ENCODE measurements at places on chromosomes 13 and 19. TPM values are rescaled to one million over a fixed set of nuclear protein-coding genes. Genes with fewer than 3 reads are reported as not detected.
A peak's percentile ranks its signal among the peaks of the same experiment; 100 is the strongest.

DNA sequence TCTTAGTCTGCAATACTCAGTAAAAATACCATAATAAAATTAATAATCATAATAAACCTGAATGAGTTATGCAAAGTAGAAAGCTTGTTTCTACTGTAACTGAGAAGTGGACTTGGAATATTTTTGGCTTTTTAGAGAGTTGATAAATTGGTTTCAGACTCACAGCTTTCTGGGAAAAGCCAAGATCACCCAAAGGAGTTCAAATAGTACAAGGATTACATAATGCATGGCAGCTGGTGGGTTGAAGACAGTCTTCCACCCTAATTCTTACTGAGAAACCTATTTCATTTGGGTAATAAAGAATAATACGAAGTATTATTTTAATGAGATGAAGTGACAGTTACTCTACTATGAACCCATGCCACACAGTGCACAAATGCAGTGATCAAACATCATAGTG lies 139.4 kb upstream of the KLF12 start:
- H3K27ac ChIP-seq, result no peak overlapping the region
- DNase-seq, result no peak
- H3K4me3 ChIP-seq, result no peak overlapping the region
- no peaks in the 10 kb centered on the region for H3K27me3 ChIP-seq
- H3K4me1 ChIP-seq, result no peaks in the 10 kb centered on the region
- H3K36me3 ChIP-seq, result no peaks in the 10 kb centered on the region

Gene ZNF765
- polyA plus RNA-seq, result 7.6 TPM

GRCh38 chr13:51222686-51223559 lies 725 bp downstream of the FAM124A start:
- H3K27ac ChIP-seq, result no peak overlapping the region
- H3K36me3 ChIP-seq, result no peaks in the 10 kb centered on the region
- no peaks in the 10 kb centered on the region for H3K4me1 ChIP-seq
- no peak for DNase-seq
- peaks cover 6% of the 10 kb centered on the region for H3K27me3 ChIP-seq

GRCh38 chr13:68850160-68850559 lies 1257.5 kb upstream of the ATXN8OS start:
- H3K27me3 ChIP-seq, result no peaks in the 10 kb centered on the region
- DNase-seq, result no peak
- H3K4me1 ChIP-seq, result no peaks in the 10 kb centered on the region
- H3K36me3 ChIP-seq, result no peaks in the 10 kb centered on the region

GRCh38 chr19:45615795-45616703 lies 14.0 kb upstream of the GPR4 start:
- no peak overlapping the region for H3K4me3 ChIP-seq
- peaks cover 14% of the 10 kb centered on the region for H3K36me3 ChIP-seq
- H3K4me1 ChIP-seq, result peaks cover 18% of the 10 kb centered on the region
- peak; percentile 48 for DNase-seq

DNA sequence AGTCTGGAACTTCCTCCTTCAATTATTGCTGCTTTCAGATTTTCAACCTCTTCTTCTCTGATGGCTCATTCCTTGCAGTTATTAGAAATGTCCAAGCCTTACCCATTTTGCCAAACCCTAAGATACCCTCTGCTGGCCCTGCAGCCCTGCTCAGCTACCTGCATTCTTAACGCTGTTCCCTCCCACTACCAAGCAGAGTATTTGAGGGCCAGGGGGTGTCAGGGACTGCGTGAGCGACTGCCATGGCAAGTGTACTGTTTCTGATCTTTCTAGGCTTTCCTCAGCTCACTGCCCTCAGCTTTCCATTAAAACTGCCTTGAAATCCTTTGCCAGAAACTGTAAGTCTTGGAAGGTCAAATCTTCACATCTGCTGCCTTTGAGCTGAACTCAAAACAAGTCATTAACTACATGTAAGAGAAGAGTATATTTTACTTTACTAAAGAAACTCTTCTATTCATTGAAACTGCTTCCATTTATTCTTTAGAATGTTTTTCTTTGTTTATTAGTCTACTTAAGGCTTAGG lies 41.0 kb downstream of the HS6ST3 start:
- H3K27ac ChIP-seq, result no peak overlapping the region
- H3K4me3 ChIP-seq, result no peak overlapping the region
- no peaks in the 10 kb centered on the region for H3K27me3 ChIP-seq
- no peaks in the 10 kb centered on the region for H3K36me3 ChIP-seq
